ENCODE measurements at places on chromosomes 16 and 17.
A peak's percentile ranks its signal among the peaks of the same experiment; 100 is the strongest.

DNA sequence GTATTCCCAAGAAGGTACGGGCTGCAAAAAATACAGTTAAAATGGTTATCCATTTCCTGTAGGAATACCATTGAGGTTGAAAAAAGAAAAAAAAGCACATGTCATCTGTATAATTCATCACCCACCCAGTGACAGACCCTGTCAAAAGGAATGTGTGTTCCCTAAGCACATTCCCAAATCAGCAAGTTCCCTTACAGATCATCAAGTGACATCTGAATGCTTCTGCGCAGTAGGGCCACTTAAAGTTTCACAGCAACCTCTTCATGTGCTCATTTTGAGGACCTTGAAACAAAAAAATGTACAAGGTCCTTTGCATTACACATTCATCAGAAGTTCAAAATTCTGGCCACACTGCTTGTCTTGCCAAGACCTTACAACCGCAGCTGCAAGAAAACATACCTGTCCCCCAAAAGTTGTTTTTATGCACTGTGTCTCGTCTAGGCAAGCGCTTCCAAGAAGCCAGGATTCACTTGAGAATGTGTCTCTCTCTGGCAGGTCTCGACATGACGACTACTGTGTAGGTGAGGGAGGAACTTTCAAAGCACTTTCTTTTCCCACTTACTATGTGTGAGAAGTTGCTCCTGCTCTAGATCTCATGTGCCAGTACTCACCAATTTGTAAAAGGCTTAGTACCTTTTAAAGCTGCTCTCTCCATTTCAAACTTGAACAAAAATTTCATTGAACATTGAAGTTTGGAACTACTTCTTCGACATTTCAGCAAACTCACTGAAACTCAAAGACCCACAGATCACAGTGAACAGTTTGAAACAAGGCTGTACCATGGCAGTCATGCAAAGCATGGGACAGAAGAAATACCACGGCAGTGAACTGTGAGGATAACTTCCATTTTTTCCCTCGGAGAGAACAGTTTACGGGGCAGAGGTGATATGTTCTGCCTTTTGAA is 4.3 kb upstream of the POLG2 start:
- no peak for DNase-seq

- DNase-seq = no peak
These were observed 1205.3 kb upstream of the CDH8 start for GRCh38 chr16:63241497-63242028.

GRCh38 chr17:11889266-11889665 is 108.0 kb downstream of the ZNF18 start:
- no peak for DNase-seq

- DNase-seq = no peak
These were observed 2.3 kb downstream of the MPP3 start for GRCh38 chr17:43830510-43831140.

DNA sequence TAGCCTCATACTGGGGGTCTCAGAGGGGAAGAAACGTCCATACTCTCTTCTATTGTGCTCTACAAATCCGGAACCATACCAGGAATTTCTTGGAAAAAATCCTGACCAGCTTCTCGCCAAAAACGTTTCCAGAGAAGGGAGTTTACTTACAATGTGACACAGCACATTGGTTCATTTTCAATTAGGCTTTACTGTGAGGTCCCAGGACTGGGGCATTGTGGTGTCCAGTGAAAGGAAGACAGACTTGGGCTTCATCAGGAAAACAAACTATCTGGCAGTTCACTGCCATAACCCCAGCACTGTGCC is 14.7 kb downstream of the MPP2 start:
- no peak for DNase-seq

- peak; percentile 38 for DNase-seq
These were observed 1.3 kb downstream of the CAVIN1 start for GRCh38 chr17:42421507-42422338.

- peak; percentile 87 for DNase-seq
These were observed 30.3 kb downstream of the PIK3R5 start for GRCh38 chr17:8935191-8935590.

DNA sequence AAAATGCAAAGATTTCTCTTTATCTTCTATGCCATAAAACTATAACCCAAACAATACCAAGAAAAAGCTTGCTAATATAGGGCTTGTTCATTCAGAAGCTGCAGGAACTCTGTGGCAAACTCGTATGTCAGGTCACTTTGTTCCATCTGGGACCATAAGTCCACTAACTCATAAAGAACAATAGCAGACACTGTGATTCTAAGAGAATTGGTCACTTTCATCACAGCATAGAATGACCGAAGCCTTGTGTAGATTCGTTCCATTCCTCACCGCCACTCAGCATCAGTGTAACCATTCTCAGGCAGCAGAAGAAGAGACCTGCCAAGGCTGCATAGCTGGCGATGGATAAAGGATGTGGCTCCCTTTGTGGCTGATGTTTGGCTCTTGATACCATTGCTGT is 30.3 kb upstream of the VAT1L start:
- no peak for DNase-seq

GRCh38 chr16:19375561-19376158 is 42.0 kb upstream of the TMC5 start:
- peak; percentile 52 for DNase-seq

- DNase-seq = peak; percentile 48
These were observed 434.6 kb upstream of the MAF start for GRCh38 chr16:80034948-80035663.

DNA sequence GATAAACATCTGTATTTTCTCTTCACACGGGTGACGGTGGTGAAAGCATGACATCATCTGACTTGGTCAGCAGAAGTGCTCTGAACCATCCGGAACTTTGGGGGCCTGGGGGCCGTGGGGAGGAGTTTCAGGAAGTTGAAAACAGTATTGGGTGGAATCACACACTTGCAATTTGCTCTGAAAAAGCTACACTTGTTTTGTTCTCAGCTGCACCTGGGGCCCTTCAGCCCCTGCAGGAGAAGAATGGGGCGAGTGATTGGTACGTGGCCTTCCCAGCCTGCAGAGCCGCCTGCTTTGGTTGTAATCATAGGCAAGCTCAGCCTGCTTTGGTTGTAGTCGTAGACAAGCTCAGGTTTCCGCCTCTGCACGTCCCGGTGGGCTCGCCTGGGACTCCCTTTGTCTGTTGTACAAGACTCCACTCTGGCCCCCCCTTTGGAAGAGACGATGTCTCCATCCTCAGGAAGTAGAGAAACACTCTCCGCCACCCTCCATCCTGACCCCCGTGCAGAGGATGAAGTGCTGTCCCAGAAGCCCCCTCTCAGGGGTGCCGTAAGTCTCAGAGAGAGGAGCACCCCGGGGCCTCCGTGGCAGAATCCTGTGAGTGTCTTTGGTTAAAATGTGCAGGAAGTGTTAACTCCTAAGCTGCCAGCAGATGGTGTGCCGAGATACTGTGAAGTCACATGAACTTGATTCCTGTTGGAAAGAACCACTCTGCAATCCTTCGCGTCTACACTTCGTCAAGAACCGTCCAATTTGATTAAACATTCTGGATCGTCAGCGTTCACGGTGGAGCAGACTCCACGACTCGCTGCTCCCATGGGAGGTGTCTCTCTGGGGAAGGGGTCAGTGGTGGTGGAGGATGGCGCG is 5.4 kb downstream of the BANP start:
- DNase-seq = peak; percentile 37

- DNase-seq = no peak
These were observed 2.6 kb upstream of the GRIN2C start for GRCh38 chr17:74862108-74862901.

- peak; percentile 92 for DNase-seq
These were observed 16.6 kb downstream of the KRT12 start for GRCh38 chr17:40850293-40850972.

- no peak for DNase-seq
These were observed 123.1 kb downstream of the OR1D5 start for GRCh38 chr17:2940352-2940751.

DNA sequence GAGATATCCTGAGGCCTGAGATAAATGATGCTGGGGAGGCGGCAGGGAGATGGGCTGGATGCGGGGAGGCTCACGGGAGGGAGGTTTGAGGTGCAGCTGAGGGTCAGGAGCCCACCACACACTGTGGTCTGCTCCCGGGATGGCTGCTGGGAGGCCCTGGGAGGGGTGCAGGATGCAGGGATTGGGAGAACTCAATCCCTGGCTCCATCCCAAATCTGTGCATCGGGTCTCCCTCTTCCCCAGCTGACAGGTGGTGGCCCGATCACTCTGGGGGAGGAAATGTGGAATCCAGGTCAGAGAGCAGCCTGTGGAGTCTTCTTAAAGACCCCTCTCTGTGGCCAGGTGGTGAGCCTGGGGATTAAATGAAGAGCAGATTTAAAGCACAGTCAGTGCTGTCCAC is 12.0 kb downstream of the PHB1 start:
- DNase-seq = no peak

- no peak for DNase-seq
These were observed 26.4 kb upstream of the MNT start for GRCh38 chr17:2427215-2427614.

DNA sequence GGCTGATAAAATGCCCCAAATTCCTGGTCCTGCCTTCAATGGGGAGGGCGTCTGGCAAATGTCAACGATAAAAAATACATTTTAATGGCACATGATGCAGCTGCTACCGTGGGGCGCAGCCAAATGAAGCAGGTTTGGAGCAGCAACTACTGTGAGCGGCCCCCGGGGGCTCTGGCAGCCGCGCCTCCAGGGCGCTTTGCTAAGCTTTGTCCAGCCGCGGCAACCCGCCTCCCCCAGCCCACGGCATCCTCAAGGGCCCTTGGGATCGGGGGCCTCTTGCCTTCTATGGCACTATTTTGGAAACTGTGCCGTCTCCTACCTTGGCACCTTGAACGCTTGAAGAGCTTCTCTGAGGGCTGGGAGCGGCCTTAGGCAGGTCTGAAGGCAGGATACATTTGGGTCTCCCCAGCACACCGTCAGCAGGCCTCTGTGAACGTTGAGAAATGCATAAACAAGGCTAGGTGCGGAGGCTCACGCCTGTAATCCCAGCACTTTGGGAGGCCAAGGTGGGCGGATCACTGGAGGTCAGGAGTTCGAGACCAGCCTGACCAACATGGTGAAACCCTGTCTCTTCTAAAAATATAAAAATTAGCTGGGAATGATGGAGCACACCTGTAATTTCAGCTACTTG is 25.1 kb downstream of the TBX4 start:
- DNase-seq = no peak

DNA sequence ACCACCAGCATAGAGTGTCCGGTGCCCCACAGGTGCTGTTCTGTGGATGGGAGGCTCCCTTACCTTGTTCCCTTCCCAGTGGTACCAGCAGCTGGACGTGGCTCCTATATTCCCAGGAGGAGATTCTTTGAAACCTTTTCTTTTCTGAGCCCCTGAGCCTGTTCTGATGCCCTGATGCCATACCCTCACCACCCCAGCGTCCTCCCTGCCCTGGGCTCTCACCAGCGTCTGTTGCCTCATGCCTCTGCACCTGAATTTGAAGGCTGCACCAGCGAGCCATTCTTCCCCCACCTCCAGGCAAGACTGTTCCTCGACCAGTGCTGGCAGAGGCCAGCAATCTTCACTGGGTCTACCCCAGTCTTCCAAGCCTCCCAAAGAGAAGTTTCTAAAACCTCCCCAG is 505 bp downstream of the SOST start:
- no peak for DNase-seq

- DNase-seq = peak; percentile 97
These were observed 58.4 kb downstream of the TOM1L2 start for GRCh38 chr17:17913695-17914332.

DNA sequence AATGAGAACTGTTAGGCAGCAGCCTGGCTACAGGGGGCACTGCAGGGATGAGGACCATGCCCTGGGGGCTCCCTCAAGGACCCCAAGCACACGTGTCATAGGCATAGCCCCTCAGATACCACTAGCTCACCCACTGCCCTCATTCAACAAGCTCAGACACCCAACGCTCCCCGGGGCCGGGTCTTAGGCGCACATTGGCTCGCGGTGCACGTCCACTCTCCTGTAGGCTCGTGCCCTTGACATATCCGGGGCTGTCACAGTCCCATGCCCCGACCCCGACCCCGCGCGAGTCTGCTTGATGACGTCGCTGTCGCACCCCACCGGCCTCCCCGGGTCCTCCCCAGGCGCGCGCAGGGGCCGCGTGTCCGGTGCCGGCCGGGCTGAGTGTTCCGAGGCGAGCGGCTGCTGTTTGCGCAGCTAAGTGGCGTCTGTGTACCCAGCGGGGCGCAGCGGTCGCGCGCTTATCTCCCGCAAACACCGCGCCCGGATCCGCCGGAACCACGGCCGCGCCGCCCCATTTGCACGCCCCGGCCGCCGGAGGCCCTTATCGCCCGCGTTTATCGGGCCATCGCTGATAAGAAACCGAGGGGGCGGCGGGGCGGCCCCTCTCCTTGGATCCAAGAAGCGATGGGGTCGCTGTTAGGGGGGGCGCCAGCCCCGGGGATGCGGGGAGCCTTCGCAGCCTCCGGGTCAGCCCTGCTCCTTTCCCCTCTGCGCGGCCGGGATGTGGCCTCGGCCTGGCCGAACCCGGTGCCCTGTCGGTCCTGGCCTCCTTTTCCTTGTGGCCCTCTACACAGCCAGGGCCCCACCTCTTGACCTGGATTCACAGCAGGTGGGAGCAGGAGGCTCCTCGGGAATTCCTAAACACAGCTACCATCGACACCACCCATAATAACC is 20.7 kb upstream of the NAGS start:
- no peak for DNase-seq

GRCh38 chr16:30187556-30187865 is 4.1 kb downstream of the CORO1A start:
- DNase-seq = no peak

DNA sequence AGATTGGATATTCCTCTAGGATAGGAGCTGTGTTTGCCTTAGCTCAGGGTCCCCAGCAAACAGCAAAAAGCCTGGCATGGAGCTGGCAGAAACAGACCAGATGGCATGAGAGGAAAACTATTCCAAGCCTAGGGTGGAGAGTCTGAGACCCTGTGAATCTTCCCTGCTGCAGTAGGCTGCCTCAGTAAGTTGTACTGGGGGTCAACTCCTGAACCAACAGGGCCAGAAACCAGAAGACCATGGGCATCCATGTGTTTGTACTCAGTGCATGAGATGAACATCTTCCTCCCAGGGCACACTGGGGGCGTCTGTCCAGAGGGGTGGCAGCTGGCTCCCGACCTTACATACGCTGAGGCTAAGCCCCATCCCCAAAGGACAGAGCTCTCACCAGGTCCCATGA is 214.4 kb downstream of the C16orf78 start:
- DNase-seq = no peak

GRCh38 chr17:45940826-45941225 is 46.5 kb downstream of the MAPT start:
- DNase-seq = no peak

GRCh38 chr17:3025421-3026124 is 37.8 kb downstream of the OR1D5 start:
- no peak for DNase-seq

- DNase-seq = no peak
These were observed 28.4 kb upstream of the MAP3K14 start for GRCh38 chr17:45345246-45345553.

DNA sequence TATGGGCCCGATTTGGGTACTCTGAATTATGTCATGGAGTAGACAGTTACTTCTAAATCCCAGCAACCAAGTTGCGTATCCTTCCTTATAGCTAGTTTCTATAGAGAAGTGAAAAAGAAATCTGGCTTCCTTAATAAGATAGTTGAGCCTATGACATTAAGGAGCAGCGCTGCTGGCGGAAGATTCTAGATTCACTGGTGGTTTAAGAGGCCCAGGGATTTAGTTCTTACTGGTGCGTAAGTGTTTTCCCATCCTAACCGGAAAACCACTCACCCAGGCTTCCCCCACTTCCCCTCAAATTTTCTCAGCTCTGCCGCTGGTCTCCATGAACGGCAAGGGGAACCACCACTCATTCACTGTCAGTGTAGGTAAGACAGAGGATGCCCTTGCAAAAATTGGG is 230.4 kb downstream of the CPPED1 start:
- DNase-seq = no peak

GRCh38 chr16:566475-567372 is at the start of gene NHLRC4:
TSS of gene NHLRC4 (plus strand) at chr16:567005. CDS start at chr16:568048, 1,043 bp downstream.
- DNase-seq = no peak

- DNase-seq = peak; percentile 92
These were observed 133.8 kb upstream of the PLCG2 start for GRCh38 chr16:81645266-81645694.

Measured in bronchial epithelial cell (primary cell).